ENCODE measurements at places on chromosomes 7 and 10.

- DNase-seq, result no peak
Observed at GRCh38 chr7:79774150-79774549, 320.7 kb upstream of the MAGI2 start.

DNA sequence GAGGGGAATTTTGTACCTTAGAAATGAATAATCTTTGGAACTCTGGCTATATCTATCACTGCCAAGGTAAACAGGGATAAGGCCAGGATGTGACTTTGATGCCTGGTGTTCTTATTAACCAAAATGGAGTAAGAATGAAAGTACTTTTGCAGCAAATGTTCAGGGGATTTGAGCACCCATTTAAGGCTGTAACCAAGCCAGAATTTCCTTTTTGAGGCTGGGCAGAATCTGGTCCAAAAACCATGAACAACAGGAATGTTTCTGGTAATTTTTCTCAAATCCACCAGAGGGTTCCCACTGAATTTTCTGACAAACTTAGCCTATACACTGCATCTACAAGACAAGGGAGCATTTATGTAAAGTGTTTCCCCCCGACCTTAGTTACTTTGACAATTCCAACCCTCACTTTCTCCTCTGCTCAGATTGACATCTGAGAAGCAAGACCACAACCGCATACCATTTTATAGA is 120.6 kb downstream of the BAMBI start:
- no peak for DNase-seq

DNA sequence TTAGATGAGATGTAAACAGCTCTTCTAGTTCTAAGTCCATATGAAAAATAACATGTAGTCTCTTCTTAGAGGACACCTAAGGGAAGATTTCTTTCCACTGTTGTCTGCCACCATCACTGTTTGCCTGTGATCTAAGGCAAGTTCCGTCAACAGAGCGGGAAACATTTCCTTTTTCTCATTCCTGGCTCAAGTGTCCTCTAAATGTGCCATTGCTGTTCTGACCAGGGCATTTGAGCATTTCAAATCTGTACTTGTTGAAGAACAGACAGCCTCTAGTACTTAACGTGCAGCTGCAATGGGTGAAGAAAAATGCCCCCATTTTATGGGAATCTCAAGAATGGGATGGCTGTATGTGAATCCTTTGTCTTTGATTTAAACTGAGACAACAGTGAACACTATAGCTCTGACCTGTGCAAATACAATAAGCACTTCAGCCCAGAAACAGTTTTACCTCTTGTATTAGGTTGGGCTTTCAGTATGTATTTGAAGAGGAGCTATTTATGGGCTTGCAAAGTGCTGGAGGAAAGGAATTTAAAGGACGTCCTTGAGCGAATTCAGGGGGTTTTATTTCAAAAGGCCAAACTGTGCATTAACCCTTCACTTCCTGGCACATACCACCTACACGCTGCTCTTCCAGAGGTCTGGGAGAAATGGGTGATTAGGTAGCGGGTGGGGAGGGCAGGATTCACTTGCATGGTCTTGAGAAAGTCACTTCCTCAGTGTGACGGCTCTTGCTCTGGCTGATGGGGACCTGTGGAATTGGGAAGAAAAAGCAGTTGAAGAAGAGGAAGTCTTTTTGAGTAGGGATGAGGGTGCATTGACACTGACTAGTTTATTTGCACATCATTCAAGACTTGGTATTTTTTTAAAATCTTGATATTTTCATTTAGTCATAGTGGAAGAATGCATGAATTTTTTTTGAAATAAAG is 66.1 kb downstream of the THNSL1 start:
- DNase-seq, result no peak

GRCh38 chr7:100680576-100681271 is 7.2 kb downstream of the GNB2 start:
- peak; percentile 32 for DNase-seq

DNA sequence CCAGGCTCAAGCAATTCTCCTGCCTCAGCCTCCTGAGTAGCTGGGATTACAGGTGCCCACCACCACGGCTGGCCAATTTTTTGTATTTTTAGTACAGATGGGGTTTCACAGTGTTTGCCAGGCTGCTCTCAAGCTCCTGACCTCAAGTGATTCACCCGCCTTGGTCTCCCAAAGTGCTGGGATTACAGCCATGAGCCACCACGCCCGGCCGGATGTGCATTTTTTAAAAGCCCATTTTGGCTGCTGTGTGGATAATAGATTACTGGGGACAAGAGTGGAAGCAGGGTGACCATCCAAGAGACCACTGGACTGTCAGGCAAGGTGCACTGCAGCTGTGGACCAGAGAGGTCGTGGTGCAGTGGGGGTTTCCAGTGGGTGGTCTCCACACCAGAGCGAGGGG is 21.4 kb downstream of the HKDC1 start:
- DNase-seq, result no peak

- DNase-seq, result no peak
Observed at GRCh38 chr7:126419047-126419446, 833.7 kb downstream of the GRM8 start.

DNA sequence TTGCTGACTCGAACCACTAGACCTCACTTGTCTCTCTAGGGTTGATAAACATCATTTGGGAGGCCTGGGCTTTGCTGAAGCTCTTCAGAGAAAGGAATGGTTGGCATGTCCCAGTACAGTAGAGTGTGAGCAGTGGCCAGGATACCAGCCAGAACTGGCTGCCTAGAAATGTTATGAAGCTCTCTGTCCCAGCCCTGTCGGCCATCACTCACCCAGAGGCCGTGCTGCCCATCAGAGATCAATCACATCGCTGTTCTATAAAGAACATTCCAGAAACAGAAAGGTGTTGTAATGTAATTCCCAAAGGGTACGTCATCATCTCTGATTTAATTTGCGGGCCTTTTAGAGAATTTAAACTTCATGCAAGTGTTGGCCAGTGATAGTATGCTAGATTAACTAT is 111.5 kb downstream of the PRPF18 start:
- DNase-seq, result no peak

- DNase-seq, result no peak
Observed at GRCh38 chr10:104779701-104780100, 138.6 kb downstream of the SORCS3 start.

DNA sequence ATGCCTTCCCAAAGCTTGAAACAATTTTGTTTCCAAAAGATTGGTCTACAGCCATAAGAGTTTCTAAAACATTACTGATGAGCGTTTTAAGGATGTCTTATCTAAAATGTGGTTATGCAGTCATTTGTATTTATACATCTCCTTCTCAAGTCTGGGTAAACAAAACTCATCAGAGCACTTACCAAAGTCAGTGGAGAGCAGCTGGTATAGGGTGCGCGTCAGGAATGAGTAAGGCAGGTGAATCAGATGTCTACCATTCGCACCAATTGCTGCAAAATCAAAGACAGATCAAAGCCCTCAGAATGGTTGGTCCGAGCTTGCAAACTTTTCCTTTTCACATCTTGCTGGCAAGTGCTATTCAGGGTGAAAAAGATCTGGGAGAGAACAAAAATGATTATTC is 65.6 kb upstream of the FAM171A1 start:
- DNase-seq, result no peak

- DNase-seq, result no peak
Observed at GRCh38 chr7:50353201-50353600, 48.7 kb downstream of the IKZF1 start.

Data from CD4-positive, alpha-beta T cell treated with Interleukin-12 subunit alpha and Interleukin-12 subunit beta, for 1 hour (primary cell).